Forelimb muscle (tissue), 1 donor: ENCODE measurements at places on chromosomes 2 and 18.
A peak's percentile ranks its signal among the peaks of the same experiment; 100 is the strongest.

DNA sequence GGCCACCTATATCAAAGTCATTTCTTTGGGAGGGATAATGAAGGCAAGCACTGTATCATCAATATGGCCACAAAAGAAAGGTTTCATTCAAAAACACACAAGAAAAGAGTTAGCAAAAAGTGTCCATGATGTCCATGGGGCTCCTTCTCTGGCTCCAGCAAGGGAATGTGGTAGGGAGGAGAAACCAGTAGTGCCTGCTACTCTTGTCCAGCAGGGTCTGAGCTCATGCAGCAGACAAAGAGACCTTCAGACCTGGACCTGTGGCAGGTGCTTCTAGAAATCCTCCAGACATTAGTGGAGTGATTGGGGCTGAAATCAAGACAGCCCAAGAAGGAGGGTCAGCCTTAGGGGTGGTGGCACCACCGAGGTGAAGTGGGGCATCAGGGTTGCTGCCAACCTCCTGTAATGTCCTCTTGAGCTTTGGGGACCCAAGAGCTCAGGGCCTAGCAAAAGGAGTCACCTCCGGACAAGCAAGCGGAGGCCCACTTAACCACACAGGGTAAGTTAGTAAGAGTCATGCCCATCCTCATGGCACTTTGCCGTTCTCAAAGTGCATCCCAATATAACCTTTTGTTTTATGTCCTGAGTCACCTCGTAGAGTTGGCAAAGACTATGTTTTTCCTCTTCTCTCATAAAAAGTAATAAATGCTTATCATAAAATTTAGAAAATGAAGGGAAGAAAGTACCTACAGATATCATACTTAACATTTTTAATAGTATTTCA, 112.6 kb upstream of the YPEL5 start:
- DNase-seq: no peak

GRCh38 chr2:37847792-37848191, 77.3 kb upstream of the RMDN2 start:
- DNase-seq: no peak

DNA sequence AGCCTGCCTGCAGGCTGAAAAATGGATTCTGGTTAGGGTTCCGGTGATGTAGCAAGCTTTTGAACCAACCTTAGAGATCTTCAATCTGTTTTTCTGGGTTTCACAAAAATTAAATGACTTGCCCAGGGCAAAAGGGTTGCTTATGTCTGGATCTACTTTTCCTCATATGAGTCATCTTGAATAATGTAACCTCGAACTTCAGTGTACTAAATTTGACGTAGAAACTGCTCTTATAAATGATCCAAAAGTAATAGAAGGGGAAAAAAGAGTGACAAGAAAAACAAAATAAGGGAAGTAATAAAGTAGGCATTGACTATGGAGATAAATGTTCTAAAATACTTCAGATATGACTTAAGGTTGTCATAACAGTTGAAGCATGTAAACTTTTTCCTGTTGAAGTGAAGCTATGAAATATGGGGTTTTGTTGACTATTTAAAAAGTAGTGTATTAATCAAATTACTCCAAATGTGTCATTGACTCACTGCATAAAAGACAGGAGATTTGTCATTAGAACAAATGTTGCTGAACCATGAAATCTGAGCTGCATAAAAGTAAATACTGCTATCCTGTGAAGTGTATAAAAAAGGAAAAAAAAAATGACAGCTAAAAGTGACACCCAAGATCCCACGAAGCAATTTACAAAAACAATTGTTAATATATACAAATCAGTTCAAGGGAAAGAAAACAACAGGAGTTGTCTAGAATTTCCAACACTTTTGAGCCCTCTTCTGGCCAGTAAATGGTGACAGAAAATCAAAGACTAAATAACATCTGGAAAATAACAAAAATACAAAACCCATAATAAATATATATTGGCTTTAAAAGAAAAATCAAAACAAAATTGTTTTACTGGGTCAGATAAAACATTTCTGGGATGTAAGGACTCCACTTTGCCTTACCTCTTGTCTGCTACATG, 103.6 kb upstream of the SERPINE2 start:
- DNase-seq: no peak

- DNase-seq: peak; percentile 19
Observed at GRCh38 chr2:79219383-79219988, 59.9 kb upstream of the REG3A start.

DNA sequence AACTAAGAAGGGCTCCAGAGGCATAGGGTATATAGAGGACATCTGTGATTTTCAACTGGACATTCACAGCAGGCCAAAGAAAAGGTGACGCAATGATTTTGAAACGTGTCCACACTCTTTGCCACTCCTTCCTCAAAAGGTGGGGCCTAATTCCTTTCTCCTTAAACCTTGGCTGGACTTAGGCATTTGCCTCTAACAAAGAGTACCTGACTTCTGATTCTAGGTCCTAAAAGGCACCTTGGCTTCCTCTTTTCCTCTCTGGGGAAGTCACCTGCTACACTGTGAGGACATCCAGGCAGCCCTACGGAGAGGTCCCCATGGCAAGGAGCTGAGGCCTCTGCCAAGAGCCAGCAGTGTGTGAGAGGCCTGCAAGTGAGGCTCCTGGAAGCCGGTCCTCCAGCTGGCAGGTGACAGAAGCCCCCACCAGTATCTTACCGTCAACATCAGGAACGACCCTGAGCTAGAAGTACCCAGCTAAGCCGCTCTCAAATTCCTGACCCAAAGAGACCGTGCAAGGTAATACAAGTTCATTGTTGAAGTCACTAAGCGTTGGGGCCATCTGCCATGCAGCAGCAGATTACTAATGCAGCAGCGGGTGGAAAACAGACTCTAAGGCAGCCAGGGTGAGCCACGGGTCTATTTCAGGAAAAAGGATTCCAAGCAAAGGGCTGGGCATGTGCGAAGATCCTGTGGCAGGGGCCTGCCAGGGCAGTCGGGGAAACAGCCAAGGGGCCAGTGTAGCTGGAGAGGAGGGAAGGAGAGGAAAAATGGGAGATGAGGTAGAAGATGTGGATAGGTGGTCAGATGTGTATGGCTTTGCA, 7.4 kb upstream of the HES6 start:
- no peak for DNase-seq

DNA sequence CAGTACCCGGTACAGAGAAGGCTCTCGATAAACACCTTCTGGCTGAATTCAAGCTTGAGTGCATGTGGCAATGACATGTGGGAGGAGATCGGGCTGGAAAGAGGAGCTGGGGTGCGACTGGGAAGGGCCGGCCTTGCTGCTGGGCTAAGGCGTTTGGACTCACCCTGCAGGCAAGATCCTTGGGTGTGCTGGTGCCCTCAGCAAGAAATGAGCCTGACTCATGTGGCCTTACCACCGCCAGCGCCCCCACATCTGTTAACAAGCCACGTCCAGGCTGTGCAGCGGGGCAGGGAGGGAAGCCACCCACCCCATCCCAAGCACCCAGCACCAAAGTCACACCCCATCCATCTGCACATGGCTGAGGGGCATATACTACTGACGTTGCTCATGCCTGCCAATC, 1.3 kb downstream of the HS1BP3 start:
- DNase-seq: no peak

- no peak for DNase-seq
Observed at GRCh38 chr18:37666991-37667390, 101.4 kb upstream of the CELF4 start.

DNA sequence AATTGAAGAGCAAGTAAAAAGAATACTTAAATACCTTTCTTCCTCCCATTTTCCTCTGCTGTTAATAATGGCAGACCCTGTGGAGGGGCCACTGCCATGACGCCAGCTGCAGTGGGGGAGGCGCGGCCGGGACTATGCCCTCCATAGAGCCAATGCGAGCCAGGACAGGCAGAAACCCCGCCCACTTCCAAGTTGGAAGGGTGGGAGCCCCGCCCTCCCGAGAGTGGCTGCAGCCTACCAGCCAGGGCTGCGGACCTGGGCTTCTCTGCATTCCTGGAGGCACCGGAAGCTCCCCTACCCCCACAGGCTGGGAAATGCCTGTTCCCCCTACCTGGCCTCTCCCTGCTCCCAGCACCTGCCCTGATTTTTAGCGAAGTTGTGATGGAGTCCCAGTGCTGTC, 439.4 kb upstream of the CDH19 start:
- no peak for DNase-seq

- peak; percentile 44 for DNase-seq
Observed at GRCh38 chr2:179218848-179219594, 45.6 kb downstream of the SESTD1 start.

DNA sequence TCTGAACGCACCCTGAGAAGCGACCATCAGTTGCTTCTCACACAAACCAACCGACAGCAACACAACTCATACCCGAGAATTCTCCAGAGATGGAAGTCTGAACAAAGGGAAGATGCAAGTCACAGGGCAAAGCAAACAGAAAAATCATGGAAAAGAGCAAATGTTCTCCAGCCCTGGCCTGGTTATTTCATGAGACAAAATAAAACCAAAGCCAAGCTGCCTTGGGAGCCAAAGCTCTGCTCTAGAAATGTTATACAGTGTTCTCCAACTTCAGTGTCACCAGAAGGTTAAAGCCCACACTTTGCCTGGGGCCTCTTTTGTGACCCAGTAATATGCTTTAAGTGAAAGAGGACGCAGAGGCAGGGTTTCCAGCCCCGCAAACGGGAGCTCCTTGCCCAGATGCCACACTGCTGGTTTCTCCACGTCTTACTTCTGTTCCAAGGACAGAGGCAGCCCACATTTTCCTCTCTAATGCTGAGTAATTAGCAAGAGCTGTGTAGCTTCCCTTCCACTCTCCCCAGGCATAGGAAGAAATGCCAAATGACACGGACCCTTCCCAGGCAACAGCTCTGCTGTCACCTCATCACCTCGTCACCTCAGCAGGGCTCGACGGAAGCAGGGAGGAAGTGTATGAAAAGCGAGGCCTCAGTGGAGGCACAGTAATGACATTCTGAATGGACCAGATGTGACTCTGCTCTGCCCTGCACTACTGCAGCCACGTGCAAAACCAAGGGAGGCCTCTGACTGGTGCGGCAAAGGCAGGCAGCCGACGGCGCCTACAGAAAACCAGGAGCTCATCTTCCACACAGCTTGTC, 64.7 kb downstream of the FBXO15 start:
- DNase-seq: no peak

DNA sequence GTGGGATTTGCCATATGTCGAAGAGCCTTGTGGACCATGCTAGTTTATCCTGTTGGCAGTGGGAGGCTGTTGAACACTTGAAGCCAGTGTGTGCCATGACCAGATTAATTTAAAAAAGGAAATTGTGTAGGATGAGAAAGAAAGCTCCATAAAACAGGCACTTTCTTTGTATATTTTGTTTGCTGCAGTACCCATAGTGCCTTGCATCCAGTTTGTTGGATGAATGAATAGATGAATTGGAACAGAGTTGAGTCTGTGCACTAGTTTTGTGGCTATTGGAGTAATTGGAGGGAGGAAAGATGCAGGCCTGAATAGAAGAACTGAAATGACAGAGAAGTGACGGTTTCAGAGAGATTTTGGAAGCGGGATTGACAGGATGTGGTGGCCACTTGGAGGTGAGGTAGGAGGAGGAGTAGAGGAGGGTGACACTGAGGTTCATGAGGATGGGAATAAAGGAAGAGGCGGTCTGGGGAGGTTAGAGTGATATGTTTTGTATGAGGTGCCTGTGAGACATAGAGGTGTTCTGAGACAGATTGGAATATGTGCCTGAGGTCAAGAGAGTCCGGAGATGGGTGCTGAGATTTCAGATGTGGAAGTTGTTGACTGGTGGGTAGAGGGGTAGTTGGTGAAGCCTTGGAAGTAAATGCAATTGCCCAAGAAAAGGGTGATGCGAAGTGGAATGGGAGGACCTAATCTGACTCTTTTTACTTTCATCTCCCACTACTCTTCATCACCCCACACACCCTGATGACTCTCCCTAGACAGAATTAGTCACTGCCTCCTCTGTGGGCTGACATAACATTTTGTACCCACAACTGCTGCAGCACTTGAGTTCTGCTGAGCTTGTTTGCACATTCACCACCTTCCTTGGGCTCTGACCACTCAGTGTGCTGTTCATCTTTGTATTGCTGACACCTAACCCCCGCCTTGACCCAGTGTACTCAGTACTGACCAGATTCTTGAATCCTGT, 5.1 kb downstream of the DGUOK start:
- no peak for DNase-seq

DNA sequence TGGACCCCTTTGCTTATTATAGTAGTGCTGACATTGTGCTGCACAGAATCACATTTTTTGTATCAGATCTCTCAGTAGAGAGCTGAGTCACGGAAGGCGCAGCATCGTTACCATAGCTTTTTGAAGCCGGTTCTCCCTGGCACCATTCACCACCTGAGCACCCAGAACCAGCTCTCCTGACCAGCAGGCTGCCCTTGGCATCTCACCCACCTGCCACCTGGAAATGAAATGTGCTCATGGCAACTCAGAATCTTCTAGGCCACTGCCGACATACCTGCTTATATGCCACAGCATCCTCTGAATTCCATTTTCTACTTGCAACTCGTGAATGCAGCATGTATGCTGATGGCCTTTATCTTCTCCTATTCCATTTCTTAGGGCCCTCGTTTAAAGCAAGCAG, 62.7 kb downstream of the COA5 start:
- DNase-seq: no peak
